ENCODE measurements at places on chromosomes 3 and 15. TPM values are rescaled to one million over a fixed set of nuclear protein-coding genes. Genes with fewer than 3 reads are reported as not detected.

The LSMEM2 gene
- total RNA-seq = not detected

The CD96 gene
- 3.0 TPM for total RNA-seq

The TLR9 gene
- not detected for total RNA-seq

The TTLL13 gene
- 0.06 TPM for total RNA-seq

The CHRNA3 gene
- total RNA-seq = 0.04 TPM

The TM6SF1 gene
- total RNA-seq = 0.04 TPM

The MST1R gene
- total RNA-seq = 0.21 TPM
